Anterior cingulate cortex (tissue), 58 donors: ENCODE measurements at places on chromosomes 5 and 9.

DNA sequence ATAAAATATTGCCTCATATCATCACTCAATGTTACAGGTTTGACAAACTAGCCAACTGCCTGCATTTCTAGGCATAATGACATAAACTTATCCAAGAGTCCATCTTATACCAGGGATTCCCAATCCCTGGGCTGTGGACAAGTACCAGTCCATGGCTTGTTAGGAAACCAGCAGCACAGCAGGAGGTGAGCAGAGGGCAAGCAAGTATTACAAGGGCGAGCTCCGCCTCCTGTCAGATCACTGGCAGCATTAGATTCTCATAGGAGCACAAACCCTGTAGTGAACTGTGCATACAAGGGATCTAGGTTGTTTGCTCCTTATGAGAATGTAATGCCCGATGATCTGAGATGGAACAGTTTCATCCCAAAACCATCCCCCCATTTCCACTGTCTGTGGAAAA, 144.9 kb downstream of the PRKACG start:
- no peak for DNase-seq

DNA sequence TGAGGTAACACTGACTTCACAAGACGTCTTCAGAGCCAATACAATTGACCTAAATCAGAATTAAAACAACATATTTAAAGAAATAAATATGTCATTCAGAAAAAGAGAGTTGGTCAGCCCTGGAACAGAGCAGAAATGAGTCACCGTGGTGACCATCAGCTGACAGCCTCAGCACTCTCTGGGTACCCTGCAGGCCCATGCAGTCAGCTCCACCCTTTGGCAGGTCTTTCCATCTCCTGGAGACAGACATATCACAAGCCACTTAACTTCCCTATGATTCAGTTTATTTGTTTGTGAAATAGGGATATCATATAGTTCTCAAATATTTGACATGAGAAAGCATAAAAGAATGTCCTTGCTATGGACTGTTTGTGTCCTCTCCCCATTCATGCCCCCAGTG, 151.6 kb upstream of the MEF2C start:
- no peak for DNase-seq

- DNase-seq = no peak
These were observed 186.1 kb downstream of the HSD17B3 start for GRCh38 chr9:96115836-96116235.

DNA sequence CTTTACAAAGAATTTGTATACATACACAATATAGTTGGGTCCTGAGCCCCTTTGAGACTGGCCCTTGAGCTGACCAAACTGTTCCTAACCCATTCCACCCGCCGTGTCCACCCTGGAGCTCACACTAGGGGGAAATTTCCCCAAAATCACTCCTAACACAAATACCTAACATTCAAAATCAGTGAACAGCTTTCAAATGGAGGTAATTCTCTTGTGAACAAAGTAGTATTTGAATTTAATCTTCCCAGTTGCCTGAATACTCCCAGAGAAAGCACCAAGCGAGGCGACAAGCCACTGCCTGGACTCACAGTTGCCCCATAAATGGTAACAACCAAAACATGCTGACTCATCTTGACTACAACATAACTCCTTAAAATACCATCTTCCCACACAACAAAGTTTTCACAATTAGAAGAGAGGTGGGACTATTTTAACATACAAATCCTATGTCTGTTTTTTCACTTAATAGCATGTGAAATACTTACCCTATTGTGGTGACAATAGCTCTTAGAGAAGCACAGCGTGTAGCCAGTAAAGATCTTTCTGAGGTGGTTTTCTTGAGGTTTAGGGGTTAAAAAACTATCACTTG, 31.7 kb upstream of the SCAMP1 start:
- no peak for DNase-seq

GRCh38 chr5:14408969-14409586, 172.5 kb upstream of the OTULINL start:
- no peak for DNase-seq

DNA sequence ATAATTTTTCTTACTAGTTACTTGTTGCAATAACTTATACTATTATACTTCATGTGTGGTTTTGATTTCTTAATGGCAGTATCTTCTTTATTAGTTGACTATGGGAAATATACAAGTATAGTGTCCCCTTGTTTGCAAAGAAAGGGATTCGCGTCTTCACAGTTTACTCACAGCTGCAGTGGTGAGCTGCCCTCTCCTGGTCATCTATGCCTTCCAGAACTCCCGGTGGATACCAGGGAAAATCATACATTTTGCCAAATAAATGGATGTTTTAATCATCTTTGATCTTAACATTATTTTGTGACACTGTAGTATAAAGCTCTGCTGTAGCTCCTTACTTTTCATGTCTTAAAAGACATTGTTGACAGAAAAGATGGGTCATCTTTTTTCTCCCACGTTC, 142.0 kb downstream of the ZCCHC7 start:
- DNase-seq = no peak

DNA sequence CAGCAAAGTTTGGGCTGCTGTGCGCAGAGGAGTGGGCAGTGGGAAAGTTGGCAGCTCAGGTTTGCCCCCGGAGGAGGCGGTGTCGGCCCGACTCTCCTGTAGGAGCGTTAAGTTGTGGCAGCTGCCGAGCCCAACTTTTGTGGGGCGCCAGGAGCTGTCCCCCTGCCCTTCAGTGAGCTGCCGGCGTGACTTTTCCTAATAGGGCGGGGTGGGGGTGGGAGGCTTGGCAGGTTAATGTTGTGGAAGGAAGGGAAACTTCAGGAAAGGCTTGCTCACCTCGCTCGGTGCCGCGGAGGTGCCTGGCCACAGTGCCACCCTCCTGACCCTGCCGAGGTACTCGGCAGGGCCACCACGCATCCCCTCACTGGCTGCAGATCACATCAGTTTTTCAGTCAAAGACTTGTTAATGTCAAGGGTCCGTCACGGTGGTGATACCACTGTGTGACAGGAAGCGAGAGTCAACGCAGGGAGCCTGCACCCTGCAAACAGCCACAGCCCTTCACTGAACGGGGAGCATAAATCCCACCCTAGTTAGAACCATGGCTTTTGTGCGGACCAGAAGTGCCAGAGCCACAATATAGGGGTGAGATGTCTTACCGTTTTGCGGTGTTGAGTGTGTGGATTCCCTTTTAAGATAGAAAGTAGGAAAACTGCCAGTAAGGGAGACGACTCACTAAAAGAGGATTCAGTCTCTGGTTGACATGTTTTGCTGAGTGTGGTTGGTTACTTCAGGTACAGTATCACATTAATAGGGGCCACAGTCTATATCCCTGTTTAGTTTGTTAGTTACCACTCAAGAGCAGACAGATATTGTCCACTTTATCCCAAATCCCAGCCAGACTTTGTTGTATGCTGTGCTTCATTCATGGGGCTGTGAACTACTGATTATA, 796 bp downstream of the LNPEP start:
- peak; percentile 74 for DNase-seq

DNA sequence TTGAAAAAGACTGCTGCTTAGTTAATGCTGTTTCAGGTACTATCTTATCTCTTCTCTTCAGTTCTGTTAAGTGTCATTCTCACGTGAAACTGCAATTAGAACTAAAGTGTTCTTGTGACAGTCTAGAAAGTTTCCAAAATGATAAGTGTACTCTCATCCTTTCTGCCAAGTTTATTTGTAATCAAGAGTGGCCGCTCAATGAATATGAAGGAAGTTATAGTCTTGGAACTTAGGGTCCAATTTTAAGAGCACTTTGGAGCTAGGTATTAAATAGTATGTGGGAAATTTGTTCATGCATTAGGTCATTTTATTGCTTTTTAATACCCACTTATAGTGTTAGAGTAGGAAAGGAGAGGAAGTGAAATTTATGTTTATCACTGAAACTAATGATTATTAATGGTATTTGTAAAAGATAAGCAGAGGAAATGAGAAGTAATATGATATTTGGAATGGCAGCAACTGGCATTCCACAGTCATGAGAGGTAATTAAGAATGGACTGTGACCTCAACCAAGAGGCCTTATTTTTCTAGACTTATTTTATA, 20.4 kb downstream of the XRCC4 start:
- DNase-seq = no peak

GRCh38 chr5:132298298-132299212, 4.4 kb downstream of the SLC22A4 start:
- DNase-seq = no peak
